Muscle of leg (tissue), 16 donors: ENCODE measurements at places on chromosomes 7 and 10. TPM values are rescaled to one million over a fixed set of nuclear protein-coding genes. Genes with fewer than 3 reads are reported as not detected.

The CYP2C19 gene
- total RNA-seq: not detected

The CXCL12 gene
- 126 TPM for total RNA-seq

The CRHR2 gene
- 0.40 TPM for total RNA-seq

The INSYN2A gene
- total RNA-seq: 0.62 TPM

The DYDC1 gene
- total RNA-seq: not detected

The AASS gene
- 20.6 TPM for total RNA-seq

The CPED1 gene
- 26.6 TPM for total RNA-seq

The BAMBI gene
- 8.9 TPM for total RNA-seq

DNA sequence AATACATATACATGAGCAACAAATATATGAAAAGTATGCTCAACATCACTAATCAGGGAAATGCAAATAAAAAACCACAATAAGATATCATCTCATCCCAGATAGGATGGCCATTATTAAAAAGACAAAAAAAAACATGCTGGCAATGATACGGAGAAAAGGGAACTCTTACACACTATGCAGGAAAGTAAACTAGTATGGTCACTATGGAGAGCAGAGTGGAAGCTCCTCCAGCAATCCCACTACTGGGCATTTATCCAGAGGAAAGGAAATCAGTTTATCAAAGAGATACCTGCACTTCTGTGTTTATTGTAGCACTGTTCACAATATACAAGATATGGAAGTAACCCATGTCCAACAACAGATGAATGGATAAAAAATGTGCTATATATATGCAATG, 217.5 kb downstream of the SDK1 start:
- DNase-seq: no peak

DNA sequence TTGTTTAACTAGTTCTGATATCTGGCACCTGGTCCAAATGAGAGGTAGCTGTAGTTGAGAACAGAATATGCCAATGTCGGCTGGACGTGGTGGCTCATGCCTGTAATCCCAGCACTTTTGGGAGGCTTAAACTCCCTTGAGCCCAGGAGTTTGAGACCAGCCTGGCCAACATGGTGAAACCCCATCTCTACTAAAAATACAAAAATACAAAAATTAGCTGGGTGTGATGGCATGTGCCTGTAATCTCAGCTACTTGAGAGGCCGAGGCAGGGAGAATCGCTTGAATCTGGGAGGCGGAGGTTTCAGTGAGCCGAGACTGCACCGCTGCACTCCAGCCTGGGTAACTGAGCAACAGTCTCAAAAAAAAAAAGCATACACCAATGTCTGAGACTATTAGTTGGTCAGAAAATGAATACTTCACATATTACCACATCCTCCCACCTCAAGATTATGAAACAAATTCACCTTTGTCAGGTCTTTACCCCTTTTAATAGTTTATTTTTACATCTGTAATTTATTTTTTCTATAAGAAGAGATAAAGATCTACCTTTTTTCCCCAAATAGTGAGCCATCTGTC, 38.8 kb downstream of the EPC1 start:
- DNase-seq: no peak

- DNase-seq: no peak
These were observed 2.1 kb upstream of the DPY19L1 start for GRCh38 chr7:35039343-35039742.

GRCh38 chr10:5634918-5635317, 31.5 kb downstream of the ASB13 start:
- DNase-seq: no peak

DNA sequence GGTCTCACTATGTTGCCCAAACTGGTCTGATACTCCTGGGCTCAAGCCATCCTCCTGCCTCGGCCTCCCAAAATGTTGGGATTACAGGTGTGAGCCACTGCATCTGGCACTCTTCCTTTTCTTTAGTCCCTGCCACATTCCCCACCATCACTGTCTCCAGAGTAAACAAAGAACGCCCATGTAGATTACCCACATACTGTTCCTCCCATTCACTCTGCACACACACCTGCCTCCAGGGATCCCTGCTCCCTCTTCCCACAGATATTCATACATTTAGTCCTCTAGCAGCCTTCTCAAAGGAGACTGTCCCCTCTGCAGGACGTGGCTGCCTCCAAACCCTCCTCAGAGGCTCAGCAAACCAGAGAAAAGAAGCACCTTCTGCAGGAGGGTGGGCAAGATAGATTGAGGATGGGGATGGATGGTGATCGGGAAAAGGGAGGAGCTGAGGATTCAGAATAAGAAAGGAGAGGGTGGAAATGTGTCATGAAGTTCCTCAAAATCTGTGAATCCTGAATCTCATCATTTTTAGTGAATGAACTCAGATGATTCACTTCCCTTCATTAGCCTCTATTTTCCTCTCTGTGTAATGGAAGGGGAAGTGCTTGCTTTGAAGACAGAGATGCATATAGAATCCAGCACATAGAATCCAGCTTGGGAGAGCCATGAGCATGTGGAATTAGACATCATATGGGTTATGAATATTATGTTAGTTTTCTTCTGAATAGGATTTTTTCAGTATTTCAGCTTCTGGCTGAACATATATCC, 5.5 kb upstream of the PLAU start:
- DNase-seq: peak; percentile 36

DNA sequence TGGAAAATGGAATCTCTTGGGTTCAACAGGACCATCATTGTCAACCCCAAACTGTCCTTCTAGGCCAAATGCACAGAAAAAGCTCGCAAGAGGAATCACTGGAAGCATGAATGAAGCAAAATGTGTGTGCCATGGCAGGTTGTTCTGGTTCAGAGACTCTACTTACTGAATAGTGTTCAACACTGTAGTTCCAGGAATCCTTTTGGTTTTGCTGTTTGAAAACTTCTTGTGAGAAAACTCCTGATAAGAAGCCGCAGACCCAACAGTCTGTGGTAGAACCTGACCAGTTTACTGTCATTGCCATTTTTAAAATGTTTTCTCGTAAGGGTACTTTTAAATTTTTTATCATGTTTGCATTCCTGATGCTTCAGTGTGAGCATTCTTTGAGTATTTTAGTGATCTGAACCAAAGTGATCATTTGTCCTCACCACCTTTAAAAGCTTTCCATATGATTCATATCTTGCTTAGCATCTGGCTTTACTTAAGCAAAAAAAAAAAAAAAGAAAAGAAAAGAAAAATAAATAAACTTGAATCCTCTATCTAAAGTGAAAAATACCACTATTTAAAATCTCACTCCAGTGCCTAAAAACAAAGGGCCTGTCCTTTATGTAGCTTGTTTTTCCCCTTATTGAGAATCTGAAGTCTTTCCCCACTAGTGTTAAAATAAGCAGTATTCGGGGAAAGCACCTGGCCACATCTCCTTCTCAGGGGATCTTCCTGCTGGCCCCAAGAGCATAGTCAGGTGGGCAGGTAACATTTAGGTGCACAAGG, 92.4 kb downstream of the WNT2 start:
- no peak for DNase-seq

- DNase-seq: no peak
These were observed 52.1 kb upstream of the PDZD8 start for GRCh38 chr10:117427356-117427755.

- no peak for DNase-seq
These were observed 13.8 kb upstream of the HOXA2 start for GRCh38 chr7:27116031-27116961.

DNA sequence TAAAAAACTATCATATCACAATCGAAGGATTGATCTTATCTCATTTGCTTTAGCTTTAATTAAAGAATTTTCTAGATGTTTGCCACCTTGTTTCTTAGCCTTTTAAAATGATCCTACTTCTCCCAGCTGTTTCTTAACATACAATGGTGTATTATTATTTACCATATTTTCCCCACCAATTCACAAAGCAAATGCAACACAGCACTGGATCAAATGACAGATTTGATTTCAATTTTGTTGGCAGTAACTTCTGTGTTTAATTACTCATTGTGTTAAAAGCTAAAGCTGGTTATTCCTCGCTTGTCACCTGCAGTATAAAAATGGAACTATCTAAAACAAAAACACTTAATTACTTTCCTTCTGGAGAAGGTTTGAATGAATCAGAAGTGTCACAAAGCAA, 19.6 kb downstream of the SVIL start:
- DNase-seq: no peak

DNA sequence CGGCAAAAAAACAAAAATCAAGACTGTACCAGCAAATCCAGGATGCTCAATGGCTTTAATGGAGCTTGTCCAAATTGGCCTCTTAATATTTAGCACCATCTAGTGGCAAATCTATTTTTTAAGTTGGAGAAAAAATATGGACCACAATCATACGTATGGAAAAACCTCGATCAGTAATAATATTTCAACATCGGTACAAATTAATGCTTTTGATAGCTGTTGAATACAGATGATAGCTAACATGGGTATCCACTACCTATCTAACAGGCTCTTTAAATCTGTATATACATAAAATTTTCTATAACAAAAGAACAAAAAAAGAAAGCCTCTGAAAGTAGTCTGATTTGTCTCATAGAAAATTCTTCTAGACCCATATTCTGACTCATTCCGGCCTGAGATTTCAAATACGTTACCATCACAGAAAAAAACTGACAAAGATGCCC, 29.2 kb downstream of the COA1 start:
- peak; percentile 78 for DNase-seq

- peak; percentile 91 for DNase-seq
These were observed at the start of gene C7orf57 for GRCh38 chr7:48035301-48035966. TSS of gene C7orf57 (plus strand) at chr7:48035543. CDS start at chr7:48036309, 766 bp downstream.

DNA sequence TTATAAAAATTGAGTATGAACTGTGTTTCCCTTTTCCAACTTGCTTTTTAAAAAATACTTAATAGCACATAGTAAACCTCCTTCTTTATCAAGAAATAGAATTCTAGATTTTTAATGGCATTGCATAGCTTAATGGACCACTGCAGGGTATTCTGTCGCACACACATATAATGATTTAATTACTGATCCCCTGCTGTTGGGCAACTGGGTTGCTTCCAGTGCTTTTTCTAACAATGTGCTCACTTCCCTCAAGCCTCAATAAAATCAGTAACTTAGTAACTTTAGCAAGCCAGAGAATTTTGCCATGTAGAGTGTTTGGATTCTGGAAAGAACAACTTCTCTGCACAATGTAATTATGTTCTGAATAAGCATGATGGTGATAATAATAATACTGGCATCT, 49.1 kb upstream of the PDLIM1 start:
- no peak for DNase-seq

DNA sequence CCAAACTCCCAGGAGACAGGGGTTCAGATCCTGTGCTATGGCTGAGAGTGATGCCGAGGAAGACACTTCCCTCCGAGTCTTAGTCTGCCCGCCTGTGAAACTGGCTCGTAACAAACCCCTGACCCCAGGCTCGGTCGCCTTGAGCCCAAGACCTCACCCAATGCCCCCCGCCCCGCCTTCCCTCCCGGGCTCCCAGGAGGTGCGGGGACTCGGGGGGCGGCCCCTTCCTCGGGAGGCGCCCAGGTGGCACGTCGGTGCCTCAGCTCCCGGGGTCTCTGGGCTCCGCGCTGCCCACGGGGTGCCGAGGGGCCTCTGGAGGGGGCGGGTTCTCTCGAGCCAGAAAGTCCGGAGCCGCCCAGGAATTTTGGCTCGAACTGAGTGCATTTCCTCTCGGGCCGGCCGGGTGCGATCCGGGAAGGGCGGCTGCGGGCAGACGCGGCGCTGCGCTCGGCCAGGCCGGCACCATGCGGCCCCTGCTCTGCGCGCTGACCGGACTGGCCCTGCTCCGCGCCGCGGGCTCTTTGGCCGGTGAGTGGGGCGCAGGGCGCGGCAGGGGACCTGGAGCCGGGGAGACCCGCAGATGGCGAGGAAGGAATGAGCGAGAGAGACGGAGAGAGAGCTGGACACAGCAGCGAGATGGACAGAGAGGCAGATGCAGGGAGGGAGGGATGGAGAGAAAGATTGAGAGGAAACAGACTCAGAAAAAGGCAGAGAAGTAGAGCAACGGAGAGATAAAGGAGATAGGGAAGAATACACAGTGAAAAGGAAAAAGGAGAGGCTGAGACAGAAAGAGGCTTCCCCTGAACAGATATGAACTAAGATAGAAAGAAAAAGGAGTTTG, at the start of gene PLAC9:
TSS of gene PLAC9 (plus strand) at position 432 of the 841 bp plus-strand sequence. CDS start at position 465, 33 bp downstream.
- peak; percentile 73 for DNase-seq

GRCh38 chr7:83419013-83419412, 229.9 kb downstream of the SEMA3E start:
- no peak for DNase-seq

DNA sequence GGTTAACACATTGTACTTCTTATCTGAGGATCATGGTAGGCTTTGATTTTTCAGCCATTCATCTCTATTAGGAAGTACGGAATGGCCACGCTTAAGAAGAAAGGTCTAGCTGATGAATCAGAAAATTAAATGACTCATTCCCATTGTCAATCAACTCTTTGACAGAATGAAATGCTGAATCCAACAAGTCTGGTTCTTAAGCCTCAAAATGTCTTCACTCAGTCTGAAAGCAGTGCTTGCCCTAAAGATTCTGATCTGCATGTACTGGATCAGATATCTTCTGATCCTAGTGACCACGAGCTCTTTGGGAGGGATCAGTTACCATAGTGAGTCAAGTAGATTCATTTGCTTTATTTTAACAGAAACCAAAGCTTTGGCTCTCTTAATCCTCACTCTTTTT, 5.7 kb upstream of the CELF2 start:
- no peak for DNase-seq

- peak; percentile 33 for DNase-seq
These were observed 59.1 kb upstream of the SMNDC1 start for GRCh38 chr10:110363572-110364411.

GRCh38 chr10:75498884-75499350, 67.5 kb downstream of the LRMDA start:
- DNase-seq: no peak

- DNase-seq: no peak
These were observed 1.7 kb downstream of the PTPRN2 start for GRCh38 chr7:158585721-158586498.

- DNase-seq: no peak
These were observed 74.6 kb downstream of the SH2D4B start for GRCh38 chr10:80612261-80612660.

- DNase-seq: no peak
These were observed 9.4 kb upstream of the CDK6 start for GRCh38 chr7:92845736-92846135.

DNA sequence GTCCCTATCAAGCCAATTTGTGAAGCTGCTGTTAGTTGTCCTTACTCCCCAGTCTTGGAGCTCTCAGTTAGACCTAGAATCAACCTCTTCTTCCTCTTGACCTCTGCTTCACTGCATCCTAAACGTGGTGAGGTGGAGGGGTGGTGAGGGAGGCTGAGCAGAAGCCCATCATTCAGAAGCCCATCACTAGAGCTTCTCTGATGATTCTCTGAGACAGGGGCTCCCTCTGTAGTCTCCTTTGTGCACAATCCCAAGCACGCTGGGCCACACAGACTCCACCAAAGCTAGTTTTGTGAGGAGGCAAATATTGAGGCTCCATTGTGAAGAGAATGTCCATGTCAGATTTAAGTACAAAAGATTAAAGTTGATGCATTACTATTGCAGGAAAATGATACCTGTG, 163.8 kb upstream of the PRSS1 start:
- DNase-seq: no peak

GRCh38 chr7:43039346-43039745, 73.1 kb upstream of the HECW1 start:
- peak; percentile 7 for DNase-seq

DNA sequence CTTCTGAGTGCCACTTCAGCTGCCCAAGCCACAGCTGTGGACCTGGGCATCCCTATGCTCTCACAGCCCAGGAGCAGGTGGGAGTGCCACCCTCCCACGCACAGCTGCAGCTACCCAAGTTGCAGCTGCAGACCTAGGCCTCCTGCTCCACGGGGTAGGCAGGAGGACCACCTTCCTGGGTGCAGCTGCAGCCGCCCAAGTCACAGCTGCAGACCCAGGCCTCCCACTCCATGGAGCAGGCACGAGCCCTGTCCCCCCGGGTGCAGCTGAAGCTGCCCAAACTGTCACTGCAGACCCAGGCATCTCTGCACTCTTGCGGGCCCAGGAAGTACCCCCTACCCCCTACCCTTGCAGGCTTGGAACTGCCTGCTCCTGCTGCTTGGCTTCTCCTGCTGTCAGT, 260.2 kb downstream of the XPNPEP1 start:
- no peak for DNase-seq
